ENCODE measurements at places on chromosomes 13 and 19.

- no peak for DNase-seq
Observed at GRCh38 chr13:38582133-38582532, 104.7 kb upstream of the FREM2 start.

DNA sequence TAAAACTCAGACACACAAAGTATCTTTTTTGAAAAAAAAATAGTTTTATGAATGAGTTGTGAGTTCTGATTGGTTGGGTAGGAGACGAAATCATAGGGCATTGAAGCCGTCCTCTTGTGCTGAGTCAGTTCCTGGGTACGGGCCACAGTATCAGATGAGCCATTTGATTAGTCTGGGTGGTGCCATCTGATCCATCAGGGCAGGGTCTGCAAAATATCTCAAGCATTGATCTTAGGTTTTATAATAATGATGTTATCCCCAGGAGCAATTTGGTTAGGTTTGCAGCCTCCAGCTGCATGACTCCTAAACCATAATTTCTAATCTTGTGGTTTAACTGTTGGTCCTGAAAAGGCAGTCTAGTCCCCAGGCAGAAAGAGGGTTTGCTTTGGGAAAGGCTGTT, 1310.6 kb downstream of the SLITRK1 start:
- no peak for DNase-seq

DNA sequence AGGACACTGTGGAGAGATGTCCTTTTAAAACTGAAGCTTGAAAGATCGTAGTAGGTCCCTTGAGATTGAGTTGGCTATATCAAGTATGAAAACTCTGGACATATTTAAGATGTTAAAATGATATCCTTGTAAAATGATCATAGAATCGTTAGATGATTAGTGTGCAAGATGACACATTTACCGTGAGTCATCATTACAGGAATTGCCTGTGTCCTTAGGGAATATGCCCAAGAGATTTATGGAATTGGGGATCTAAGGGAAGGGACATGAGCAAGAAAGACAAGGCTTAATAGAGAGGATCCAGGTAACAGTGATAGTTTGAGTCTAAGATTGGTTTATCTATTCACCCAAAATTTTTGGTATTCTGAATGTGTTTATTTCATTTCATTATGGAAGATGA, 233.7 kb downstream of the GPC5 start:
- DNase-seq: no peak

DNA sequence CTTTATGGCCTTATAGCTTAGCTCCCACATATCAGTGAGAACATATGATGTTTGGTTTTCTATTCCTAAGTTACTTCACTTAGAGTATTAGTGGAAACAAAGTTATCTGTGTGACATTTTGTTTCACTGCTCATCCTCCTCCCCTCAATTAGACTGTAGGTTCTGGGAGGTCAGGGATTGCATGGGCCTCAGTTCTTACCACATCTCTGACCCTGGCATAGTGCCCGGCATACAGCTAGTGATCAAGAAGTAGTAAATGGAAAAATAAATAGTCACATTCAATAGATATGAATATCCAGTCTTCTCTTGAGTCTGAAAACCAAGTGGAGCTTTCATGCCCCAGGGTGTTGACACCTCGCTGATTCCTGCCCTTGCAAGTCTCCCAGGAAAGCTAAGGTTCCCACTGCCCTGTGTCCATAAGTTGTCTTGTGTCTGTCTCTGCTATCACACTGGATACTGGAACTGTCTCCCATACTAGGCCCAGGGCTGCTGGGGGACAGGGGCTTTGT, 249.5 kb upstream of the TSHZ3 start:
- no peak for DNase-seq

- no peak for DNase-seq
Observed at GRCh38 chr13:46374710-46375109, 12.3 kb downstream of the RUBCNL start.

DNA sequence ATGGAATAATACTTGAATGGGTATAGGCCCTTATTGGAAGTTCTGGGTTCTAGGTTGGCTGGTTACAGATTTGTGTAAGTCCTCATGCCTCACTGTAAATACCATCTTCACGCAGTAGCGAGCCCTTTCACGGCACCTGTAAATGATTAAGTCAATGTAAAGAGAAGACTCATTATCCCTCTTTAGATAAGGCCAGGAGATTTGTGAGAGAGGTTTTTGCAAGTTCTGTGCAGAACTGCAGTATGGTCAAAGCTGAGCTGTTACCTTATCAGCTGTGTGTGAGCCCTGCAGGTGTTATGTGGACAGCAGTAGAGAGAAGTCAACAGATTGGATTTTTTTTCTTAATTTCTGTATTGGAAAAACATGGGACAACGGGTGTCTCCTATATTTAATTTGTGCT, 141.6 kb downstream of the SHISA2 start:
- DNase-seq: no peak

DNA sequence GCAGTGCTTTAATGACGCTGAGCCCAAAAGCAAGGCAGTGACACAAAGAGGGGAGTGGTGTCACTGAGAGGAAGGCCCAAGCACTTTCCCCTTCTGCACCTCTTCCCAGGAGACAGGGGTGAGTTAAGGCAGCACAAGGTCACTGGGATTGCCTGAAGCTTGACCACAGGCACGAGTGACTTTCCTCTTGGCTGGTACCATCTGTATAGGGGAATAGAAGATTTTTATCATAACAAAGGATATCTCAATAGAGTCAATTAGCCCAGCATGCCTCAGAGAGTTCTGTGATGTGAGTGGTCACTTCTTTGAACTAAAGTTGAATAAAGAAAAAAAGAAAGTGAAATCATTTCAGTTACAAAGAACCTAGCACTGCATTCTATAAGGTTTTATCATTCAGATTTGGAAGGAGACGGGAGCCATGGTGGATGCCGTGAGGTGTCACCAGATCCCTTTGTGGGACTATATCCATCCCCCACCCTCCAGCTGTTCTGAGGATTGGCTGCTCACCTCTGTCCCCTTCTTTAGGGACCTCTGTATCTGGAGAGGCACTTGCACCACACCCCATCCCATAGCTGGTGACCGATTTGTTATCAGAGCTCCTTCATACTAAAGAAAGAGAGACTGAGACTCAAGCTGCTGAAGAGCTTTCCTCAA, 291.2 kb downstream of the DCT start:
- DNase-seq: no peak

GRCh38 chr13:27310946-27311345, 40.3 kb downstream of the RASL11A start:
- DNase-seq: no peak

DNA sequence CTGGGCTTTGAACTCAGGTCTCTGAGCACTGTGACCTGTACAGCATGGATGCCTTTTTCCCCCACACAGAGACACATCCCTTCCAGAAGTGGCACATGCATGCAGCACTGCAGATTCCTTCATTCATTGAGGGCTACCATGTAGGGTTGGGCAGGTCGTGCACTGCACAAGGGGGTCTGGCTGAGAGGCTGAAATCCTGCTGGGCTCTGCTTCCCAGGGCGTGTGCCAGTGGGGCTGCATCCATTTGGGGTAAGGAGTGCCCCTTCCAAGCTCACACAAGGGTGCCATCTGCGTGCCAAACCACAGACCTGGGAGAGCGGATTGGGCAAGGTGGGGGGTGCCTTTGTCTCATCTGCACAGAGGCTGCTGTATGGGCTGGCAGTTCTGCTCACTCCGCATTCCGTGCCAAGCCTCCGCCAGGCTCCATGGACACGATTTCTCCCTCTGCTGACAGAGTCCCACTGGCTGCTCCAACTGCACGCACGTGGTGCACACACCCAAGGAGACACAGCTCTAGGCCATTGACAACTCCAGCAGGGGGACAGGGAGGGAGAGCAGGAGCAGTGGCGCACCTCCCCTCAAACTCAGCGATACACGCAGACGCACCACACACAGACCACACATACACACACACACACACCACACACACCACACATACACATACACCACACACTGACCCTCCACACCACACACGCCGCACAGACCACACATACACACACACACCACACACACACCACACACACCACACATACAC, 4.5 kb upstream of the SHISA7 start:
- DNase-seq: peak; percentile 66

DNA sequence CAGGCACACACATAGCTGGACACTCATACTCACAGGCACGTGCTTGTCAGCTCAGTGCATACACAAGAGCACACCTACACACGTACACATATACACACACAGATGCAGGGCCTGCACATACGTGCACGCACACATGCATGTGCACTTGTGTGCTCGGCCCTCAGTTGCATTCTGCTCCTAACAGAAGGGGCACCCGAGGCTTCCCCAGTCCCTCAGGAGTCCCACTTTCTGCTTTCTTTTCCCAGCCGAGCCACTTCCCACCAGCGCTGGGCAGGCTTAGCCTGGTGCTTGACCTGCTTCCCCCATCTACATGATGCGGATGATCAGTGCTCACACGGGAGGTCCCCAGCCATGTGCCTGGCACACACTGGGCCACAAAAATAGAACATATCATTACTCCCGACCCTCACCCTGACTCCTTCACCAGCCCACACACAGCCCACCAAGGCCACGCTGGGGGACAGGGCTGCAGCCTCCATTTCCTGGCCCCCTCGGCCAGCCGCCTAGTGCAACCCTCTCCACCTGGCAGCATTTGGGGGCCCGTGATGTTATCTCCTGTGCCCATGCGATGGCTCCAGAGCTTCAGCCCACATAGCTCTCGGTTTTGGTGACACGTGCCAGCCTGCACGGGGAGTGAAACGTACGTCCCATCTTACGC, 125.2 kb upstream of the SPACA7 start:
- no peak for DNase-seq

GRCh38 chr13:97329331-97329730, 104.6 kb upstream of the RAP2A start:
- DNase-seq: no peak

Data from caudate nucleus (tissue), 63 donors.